Gastrocnemius medialis (tissue), 4 donors: ENCODE measurements at places on chromosomes 13 and 19. TPM values are rescaled to one million over a fixed set of nuclear protein-coding genes. Genes with fewer than 3 reads are reported as not detected.

- no peak for DNase-seq
Measured at GRCh38 chr19:17075864-17076542, 426 bp downstream of the MYO9B start.

DNA sequence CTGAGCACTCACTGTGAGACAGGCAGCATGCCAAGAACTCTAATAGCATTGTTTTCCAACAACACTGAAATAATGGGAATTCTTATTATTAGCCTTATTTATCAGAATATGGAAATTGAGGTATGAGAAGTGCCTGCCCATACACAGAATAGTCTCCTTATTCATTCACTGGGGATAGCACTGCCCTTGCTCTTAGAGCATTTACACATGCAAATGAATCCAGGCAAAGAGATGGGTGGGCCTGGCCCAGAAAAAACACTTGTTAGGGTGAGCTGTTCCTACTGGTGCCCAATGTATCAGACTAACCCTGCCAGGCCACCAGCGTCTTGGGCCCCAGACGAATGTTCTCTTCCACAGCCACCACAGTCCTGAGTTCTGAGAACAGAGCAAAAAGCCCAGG is 112.9 kb downstream of the TUBA3C start:
- DNase-seq: no peak

DNA sequence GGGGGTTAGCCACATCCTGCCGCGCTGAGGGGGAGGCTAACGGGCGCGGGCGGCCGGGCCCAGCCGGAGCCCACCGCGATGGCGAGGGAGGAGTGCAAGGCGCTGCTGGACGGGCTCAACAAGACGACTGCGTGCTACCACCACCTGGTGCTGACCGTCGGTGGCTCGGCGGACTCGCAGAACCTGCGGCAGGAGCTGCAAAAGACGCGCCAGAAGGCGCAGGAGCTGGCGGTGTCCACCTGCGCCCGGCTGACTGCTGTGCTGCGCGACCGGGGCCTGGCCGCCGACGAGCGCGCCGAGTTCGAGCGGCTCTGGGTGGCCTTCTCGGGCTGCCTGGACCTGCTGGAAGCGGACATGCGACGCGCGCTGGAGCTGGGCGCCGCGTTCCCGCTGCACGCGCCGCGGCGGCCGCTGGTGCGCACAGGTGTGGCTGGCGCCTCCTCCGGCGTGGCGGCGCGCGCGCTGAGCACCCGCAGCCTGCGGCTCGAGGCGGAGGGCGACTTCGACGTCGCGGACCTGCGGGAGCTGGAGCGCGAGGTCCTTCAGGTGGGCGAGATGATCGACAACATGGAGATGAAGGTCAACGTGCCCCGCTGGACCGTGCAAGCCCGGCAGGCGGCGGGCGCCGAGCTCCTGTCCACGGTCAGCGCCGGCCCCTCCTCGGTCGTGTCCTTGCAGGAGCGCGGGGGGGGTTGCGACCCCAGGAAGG is 692 bp downstream of the RGS9BP start:
- DNase-seq: peak; percentile 41

DNA sequence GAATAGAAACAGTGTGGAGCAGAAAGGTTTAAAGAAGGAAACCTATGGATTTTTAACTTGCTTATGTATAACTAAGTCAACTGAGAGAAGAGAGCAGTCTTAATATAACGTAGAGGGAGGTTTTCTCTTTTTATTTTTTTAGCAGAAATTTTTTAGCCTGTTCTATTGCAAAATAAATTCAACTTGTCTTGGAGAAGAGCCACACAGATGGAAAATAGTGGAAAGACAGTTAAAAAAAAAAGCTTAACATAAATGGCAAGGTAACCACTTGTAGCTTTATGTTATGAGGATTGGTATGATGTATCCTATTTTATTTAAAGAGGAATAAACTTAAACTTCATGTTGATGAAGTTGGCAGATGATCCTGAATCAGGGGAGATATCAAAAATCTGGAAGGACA is 312.4 kb downstream of the SHISA2 start:
- no peak for DNase-seq

- no peak for DNase-seq
Measured at GRCh38 chr13:110775576-110775975, 62.1 kb downstream of the ING1 start.

DNA sequence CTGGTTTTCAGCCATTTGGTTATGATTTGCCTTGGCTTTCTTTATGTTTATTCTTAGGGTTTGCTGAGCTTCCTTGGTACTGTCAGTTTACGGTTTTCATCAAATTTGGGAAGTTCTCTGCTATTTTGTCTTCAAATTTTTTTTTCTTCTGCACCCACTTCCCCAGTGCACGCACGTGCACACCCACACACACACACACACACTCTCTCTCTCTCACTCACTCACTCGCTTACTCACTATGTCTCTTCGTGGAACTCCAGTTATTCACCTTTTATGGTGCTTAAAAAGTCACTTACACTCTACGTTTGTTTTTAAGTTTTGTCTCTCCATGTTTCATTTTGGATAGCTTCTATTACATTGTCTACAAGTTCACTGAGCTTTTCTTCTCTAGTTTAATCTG is 7.1 kb downstream of the AKAP11 start:
- no peak for DNase-seq

- DNase-seq: no peak
Measured at GRCh38 chr19:30846102-30846501, 473.9 kb downstream of the ZNF536 start.

GRCh38 chr13:28327373-28328270 is 167.3 kb downstream of the FLT1 start:
- DNase-seq: no peak

GRCh38 chr13:73544175-73544574 is 485.4 kb downstream of the KLF5 start:
- no peak for DNase-seq

- no peak for DNase-seq
Measured at GRCh38 chr13:62305756-62306155, 890.1 kb upstream of the PCDH20 start.

- no peak for DNase-seq
Measured at GRCh38 chr13:69180034-69180433, 927.6 kb upstream of the ATXN8OS start.

DNA sequence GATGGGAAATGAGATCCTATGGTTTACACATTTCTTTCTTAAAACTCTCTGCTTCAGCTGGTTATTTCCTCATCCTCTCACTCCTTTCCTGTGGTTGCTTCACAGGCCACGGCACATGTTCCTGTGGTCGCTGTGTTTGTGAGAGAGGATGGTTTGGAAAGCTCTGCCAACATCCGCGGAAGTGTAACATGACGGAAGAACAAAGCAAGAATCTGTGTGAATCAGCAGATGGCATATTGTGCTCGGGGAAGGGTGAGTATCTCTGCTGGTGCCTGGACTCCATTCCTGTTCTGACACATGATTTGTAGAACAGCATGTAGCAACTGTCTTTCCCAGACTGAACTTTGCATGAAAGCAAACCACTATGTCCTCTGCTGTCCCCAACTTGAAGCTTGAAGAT is 254.2 kb downstream of the ITGBL1 start:
- DNase-seq: peak; percentile 23

DNA sequence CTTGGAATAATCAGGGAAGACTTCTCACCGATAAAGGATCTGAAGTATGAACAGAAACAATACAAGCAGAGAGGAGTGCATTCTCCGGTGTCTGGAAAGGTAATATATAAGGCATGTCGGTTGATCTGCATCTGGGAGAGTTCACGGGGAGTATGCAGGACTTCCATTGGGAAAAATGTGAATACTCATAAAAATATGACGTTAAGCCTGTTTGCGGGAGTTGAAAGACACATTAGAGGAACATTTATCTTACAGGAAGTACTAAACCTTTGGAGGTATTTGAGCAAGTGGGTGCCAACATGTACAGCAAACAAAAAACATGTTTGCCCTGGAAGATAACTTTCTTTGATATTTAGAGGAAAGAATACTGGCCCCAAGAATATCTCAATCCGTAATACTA is 286.8 kb downstream of the SLITRK6 start:
- no peak for DNase-seq

- DNase-seq: no peak
Measured at GRCh38 chr13:91232716-91233115, 114.8 kb upstream of the MIR17HG start.

GRCh38 chr13:48232420-48233045 is 473 bp upstream of the ITM2B start:
- no peak for DNase-seq

DNA sequence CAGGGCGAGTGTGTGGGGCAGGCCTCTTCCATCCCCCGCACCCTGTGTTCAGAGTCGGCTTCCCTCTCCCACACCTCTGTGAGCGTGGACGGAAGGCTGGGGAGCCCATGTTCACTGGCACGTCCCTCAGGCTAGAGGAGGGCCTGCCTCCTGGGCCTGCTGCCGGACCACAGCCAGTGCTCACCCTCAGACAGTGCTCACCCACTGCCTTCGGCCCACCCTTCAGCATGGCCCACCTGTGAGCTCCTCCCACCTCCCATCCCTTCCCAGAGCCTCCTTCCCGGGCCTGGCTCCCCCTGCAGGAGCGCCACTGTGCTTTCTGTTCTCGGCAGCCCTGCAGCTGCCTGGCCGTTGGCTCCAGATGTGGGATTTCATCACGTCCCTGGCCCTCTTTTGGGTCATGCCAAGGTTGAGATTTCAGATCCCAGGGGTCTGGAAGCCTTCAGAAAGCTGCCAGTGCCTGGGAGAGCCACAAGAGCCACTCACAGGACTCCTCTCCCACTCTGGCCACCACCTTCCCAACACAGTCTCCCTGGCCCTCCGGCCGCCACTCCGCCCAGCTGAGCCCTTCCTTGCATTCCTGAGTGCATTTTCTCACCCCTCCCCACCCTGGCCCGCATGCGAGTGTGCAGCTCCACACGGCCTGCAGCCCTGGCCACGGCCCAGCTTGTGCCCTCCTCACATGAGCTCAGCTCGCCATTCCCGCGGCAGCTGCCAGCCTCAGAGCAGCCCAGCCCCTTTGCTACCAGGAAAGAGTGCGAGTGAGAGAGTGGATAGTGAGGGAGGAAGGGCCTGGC is 25.3 kb downstream of the CAPN12 start:
- DNase-seq: no peak

DNA sequence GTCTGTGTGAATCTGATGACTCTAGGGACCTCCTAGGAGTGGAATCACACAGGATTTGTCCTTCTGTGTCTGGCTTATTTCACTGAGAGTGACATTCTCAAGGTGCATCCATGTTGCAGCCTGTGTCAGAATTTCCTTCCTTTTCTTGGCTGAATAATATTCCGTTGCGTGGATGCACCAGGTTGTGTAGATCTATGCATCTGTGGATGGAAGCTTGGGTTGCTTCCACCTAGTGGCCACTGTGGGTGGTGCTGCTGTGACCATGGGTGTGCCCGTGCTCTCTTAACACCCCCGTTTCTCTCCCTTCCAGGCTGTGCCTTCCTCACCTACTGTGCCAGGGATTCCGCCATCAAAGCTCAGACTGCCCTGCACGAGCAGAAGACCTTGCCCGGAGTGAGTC is 26.2 kb downstream of the CELF5 start:
- no peak for DNase-seq

- DNase-seq: peak; percentile 71
Measured at GRCh38 chr19:50501186-50501567, 9.8 kb downstream of the JOSD2 start.

- DNase-seq: no peak
Measured at GRCh38 chr13:70424428-70424827, 316.2 kb upstream of the KLHL1 start.

DNA sequence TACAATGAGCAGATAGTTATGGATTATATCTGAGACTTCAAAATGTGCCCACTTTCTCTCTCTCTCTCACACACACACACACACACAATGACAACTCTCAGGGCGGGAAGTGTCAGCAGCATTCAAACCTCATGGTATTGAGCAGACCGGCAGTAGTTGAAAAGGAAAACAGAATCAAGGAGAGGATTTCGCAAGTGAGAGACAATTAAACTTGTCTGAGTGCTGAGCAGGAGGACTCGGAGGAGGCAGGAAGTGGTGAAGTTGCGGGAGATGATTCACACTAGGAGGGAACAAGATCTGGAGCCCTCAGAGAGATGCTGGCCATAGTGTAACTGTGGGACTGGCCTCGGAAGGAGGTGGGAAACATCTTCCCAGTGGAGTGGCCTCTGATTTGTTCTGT is 353.1 kb downstream of the EFNB2 start:
- no peak for DNase-seq

GRCh38 chr13:26881154-26881553 is 120.6 kb upstream of the GPR12 start:
- no peak for DNase-seq

- DNase-seq: no peak
Measured at GRCh38 chr19:53396525-53396868, 1.5 kb downstream of the ZNF765 start.

DNA sequence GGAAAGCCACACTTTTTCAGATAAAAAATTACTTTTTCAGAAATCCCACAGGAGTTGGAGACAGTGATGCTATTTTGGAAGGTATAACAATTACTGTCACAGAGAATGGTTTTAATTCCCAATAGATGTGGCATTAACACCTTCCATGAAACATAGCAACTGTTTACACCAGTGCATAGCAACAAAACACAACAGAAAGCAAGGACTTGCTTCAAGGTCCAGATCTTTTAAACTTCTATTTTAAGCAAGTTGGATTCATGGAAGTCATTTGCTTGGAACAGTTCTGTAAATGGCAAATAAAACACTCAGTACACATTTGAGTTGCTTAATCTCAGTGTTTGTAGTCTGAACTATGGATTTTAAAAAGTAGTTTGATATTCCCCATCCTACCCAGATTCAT is 385.9 kb upstream of the SPRY2 start:
- no peak for DNase-seq

DNA sequence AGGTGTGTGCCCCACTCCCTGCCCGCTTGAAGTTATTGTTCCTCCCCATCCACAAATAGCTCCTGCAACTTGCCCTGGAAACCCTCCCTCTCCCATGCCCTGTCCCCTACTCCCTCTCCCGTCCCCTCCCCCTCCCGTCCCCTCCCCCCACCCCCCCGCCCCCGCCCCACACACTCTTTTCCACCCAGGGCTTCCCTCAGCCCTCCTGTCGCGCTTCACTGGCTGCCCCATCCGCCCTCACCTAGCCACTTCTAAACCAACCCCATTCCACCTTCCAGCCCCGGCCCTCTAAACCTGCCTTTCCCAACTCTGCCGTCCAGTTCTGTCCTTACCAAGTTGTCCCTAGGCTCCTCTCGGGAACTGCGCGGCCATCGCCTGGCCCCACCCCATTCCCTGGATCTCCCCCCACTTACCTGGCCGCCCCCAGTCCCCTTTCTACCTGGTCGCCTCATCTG is 993 bp downstream of the RGL3 start:
- no peak for DNase-seq

- DNase-seq: no peak
Measured at GRCh38 chr19:50214699-50215543, 11.5 kb downstream of the MYH14 start.

GRCh38 chr13:67792151-67792676 is 562.1 kb upstream of the PCDH9 start:
- DNase-seq: no peak

POSTN gene
- 22.1 TPM for total RNA-seq

ZNF701 gene
- total RNA-seq: 4.0 TPM

CASP14 gene
- total RNA-seq: not detected

GPR12 gene
- total RNA-seq: not detected

ANGPTL8 gene
- total RNA-seq: not detected

ETV2 gene
- not detected for total RNA-seq

CKM gene
- 33,857 TPM for total RNA-seq

KLK14 gene
- not detected for total RNA-seq

IL4I1 gene
- not detected for total RNA-seq

KLK2 gene
- not detected for total RNA-seq
